Right cardiac atrium (tissue), 5 donors: ENCODE measurements at places on chromosomes 7 and 10.

DNA sequence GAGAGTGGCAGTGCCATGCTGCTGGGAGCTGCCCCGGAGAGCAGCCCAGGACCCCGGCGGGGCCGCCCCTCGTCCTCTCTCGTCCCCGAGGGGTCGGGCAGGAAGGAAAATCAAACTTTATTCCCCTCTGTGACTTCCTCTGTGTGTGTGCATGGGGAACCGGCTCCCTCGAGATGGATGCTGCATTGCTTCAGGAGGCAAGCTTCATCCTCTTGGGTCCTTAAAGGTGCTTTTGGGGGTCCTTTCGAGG is 726 bp downstream of the MCU start:
- DNase-seq = no peak

- no peak for DNase-seq
These were observed 45.4 kb downstream of the CNNM1 start for GRCh38 chr10:99374526-99374925.

DNA sequence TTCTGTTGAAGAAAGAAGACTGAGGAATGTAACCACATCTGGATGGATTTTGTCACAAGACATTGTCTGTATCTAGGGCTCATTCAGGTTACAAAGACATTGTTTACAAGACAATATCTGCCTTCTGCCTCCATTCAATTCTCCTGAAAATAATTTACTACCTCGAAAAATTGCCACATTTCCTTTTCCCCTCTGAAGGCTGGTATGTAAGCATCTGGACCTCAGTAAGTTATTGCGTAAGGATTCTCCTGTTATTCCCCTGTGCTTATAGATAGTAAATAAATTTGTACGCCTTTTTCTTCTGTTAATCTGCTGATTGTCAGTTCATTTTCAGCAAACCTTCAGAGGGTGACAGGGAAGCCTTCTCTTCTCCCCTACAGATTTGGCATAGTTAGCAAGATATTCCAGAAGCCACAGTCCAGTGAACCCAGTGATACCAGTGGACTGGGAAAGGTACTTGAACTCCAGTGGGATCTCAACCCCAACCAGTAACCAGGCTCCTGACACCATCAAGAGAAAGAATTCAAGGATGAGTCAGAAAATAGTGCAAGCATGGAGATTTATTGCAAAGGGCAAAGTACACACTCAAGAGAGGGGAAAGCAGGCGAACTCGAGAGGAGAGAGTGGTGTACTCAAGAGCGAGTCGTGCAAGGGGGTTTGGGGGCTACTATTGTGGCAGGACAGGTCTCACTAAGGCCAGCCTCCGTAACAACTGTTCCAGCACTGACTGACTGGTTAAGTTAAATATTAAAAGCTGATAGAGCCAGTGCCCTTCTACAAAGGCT is 706.9 kb upstream of the GHITM start:
- DNase-seq = no peak

GRCh38 chr7:164882-165660 is 27.3 kb upstream of the FAM20C start:
- no peak for DNase-seq

DNA sequence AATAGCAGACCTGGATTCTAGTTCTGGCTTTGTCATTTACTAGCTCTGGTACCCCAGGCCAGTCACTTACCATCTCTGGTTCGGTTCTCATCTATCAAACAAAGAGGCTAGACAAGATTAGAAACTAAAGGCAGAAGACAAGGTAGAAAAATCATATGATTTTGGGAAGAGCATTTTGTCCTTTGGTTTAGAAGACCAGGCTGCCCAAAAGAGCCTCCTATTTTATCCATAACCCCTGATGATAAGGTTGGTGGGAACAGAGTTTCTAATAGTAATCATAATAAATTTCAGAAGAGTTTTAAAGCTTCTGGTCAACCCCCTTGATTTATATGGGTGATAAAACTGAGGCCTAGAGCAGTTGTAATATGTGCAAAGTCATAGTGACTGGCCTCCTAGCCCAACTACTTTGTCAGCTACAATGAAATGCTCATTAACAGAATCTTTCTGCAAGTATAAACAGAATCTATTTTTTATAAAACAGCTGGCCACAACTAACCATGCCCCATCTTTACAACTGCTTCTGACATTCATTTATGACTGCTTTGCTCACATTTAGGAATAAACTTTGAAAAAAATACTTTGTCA is 23.4 kb downstream of the COX15 start:
- no peak for DNase-seq

GRCh38 chr7:87592300-87592699 is 8.4 kb downstream of the ABCB1 start:
- no peak for DNase-seq

GRCh38 chr10:62728479-62728878 is 76.0 kb upstream of the ADO start:
- no peak for DNase-seq
